ENCODE measurements at places on chromosomes 3 and 15.

- DNase-seq: peak; percentile 72
Measured at GRCh38 chr3:49839193-49839809, 17.1 kb downstream of the TRAIP start.

- no peak for DNase-seq
Measured at GRCh38 chr3:186060222-186060621, 48.7 kb downstream of the ETV5 start.

DNA sequence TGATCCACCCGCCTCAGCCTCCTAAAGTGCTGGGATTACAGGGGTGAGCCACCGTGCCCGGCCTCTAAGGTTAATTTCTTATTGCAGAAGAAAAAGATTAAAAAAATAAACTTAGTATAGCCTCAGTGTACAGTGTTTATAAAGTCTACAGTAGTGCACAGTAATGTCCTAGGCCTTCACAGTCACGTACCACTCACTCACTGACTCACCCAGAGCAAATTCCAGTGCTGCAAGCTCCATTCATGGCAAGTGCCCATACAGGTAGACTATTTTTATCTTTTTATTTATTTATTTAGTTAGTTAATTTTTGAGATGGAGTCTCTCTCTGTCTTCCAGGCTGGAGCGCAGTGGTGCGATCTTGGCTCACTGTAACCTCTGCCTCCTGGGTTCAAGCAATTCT, 3.2 kb upstream of the FLNB start:
- DNase-seq: no peak

- DNase-seq: no peak
Measured at GRCh38 chr15:68281008-68281407, 3.5 kb downstream of the FEM1B start.

- no peak for DNase-seq
Measured at GRCh38 chr3:162933656-162934055, 1437.0 kb downstream of the OTOL1 start.

DNA sequence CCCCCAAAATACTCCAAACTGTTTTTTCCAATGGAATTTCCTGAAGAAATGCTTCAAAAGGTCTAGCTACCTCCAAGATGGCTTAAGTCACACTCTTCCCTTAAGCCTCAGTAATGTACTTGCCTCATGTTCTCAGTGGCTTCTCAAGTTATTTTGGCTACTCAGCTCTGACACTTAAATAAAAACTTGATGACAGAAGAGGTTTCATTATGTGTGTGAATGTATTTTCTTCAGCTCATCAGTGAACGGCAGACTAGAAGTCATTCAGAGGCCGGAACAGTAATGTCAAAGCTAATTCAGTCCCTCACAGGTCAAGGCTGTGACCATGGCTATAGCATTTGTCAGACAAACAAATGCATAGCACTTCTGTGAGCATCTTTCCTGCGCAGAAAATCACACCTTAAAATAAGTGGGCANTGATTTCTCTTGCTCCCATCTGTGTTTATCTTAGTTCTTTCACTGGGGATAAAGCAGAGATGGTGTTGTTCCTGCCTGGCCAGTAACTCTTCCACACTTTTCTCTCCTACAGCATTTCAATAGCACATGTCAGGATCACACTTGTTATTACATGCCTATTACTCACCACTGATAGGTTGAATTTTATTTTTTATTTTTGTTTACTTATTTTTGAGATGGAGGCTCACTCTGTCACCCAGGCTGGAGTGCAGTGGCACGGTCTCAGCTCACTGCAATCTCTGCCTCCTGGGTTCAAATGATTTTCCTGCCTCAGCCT, 68.5 kb upstream of the PLCL2 start:
- DNase-seq: no peak

DNA sequence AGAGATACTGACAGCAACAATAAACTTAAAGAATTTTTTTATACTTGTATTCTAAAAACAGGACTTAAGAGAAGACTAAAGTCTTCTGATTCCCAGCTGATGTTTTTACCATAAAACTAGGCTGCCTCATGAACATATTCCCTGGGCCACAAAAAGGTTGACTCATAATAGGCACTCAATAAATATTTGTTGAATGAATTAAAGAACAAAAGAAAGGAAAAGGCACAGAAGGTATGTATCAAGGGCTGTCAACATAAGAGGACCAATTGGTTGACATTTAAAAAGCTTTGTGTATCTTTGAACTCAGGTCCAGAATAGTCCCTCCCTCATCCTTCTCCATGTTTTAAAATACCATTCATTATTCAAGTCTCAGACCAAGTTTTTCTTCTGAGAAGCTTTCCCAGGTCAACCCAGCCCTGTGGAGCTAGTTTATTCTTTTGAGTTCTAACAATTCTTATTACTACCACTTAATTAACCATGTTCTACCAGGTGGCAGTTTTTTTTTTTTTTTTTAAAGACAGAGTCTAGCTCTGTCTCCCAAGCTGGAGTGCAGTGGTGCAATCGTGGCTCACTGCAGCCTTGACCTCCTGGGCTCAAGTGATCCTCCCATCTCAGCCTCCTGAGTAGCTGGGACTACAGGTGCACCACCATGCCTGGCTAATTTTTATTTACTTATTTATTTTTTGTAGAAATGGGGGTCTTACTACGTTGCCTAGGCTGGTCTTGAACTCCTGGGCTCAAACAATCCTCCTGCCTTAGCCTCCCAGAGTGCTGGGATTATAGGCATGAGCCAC, 17.5 kb upstream of the ARHGEF3 start:
- DNase-seq: no peak

DNA sequence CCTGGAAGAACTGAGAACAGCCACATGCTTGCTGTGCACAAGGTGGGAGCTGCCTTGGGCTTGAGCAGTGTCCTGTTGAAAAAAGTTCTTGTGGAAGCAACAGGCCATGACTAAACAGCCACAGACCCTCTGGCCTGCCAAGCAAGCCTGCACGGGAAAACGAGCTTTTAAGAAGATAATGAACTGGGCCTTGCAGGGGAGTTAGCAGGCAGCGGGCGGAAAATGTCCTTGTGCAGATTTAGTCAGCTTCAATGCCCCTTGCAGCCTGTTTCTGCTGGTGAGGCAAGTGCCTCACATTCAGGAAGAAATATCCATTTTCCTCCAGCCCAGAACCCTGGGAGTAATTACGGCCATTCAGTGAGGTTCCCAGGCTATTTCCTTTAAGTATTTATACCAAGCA, 126.2 kb upstream of the KLHL25 start:
- no peak for DNase-seq

Measured in GDM1 (cell line).